ENCODE measurements at places on chromosomes 12 and 14.

DNA sequence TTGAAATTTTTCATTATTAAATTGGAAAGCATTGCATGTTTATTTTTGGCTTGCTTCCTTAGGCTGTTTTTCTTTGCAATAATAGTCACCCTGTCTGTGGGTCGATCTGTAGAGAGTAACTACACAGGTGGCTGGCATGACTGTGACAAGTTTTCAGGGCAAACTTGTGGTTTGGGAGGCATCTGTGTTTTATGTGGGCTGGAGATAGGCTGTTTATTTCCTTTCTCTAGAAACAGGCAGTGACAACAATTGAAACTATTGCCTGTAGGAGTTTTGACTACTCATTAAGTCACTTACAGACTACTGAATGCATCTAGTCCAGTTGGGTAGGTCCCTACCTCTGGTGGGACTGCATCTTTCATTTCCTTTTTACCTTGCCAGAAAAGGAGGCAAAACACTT is 155.6 kb downstream of the DYRK2 start:
- no peak for DNase-seq

DNA sequence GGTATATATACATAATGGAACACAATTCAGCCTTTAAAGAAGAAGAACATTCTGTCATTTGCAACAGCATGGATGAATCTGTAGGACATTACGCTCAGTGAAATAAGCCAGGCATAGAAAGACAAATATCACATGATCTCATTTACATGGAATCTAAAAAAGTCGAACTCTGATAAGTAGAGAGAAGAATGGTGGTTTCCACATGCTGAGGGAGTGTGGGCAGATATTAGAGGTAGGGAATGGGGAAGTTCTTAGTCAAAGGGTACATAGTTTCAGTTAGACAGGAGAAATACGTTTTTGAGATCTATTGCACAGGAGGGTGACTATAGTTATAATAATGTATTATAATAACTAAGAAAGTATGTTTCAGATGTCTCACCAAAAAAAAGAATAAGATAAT is 71.4 kb downstream of the ADAMTS20 start:
- no peak for DNase-seq

DNA sequence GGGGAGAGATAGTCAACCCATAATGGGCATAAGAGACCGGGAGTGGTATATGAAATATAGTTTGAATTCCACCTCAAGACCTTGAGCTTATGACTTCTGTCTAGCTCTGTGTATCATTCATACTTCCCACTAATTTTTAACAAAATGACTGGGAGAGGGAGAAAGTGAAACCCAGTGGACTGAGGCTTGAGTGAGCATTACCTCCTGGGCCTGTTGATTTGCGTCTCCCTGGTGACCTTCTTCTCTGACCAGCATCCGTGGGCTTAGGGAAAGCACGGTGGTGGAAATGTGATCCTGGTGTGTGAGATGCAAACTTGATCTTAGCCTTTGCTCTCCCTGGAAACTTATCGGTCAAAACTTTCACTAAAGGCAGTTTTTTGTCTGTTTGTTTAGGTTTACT is 207.9 kb upstream of the BCL2L14 start:
- peak; percentile 53 for DNase-seq

DNA sequence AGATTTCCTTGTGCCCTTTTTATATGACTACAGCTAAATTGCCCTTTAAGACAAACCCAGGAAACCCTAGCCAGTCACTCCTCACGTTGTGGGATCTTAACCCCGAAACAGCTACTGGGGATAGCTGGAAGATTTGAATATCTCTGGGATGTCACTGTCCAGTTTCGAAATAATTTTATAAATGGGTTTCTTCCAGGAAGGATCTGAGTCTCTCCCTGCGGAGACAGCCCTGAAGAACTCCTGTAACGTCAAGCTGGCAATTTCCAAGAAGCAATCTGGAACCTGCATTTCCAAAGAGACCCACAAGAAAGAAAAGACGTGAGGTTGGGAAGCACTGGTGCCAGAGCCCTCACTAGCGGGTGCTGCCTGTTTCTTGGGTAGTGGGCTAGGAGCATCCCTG is 20.9 kb downstream of the PROX2 start:
- no peak for DNase-seq

GRCh38 chr12:14935031-14935430 is 3.3 kb downstream of the ERP27 start:
- no peak for DNase-seq

DNA sequence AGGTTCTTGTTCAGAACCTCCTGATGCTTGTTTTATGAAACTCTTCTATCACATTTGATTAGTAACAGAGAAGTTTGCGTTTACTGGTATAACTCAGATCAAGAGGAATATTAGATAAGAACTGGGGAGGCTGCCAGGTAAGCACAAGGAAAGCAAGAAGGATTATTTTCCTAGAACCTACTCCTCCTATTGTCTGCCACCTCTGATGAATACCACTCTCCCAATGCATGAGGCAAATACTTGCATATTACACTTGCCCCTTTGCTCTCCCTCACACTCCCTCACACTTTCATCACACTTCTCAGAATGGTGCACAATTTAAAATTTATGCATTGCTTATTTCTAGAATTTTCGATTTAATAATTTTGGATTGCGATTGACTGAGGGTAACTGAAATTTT is 43.6 kb downstream of the LIN7A start:
- no peak for DNase-seq

GRCh38 chr12:128830505-128830893 is 6.7 kb upstream of the SLC15A4 start:
- DNase-seq = peak; percentile 44

DNA sequence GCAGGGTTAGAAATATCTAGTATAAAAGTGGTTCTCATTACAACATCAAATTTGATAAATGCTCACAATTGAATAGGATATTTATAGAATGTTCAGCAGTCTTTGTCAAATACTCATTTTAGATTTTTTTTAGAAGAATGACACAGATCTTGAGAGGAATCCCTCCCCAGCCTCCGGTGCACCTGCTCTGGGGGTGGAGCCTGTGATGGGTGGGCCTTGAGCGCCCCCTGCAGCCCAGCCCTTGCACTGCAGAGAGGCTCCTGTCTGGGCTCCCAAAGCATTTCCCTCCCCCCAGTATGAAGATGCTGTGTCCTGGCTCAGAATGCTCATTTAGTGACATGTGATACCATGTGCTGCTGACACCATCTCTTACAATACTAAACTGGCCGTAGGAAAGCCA is 792.3 kb downstream of the TMEM121 start:
- peak; percentile 7 for DNase-seq

GRCh38 chr14:39812532-39813320 is 380.5 kb upstream of the FBXO33 start:
- no peak for DNase-seq

GRCh38 chr14:24417832-24418491 is 11.5 kb downstream of the CBLN3 start:
- DNase-seq = no peak

DNA sequence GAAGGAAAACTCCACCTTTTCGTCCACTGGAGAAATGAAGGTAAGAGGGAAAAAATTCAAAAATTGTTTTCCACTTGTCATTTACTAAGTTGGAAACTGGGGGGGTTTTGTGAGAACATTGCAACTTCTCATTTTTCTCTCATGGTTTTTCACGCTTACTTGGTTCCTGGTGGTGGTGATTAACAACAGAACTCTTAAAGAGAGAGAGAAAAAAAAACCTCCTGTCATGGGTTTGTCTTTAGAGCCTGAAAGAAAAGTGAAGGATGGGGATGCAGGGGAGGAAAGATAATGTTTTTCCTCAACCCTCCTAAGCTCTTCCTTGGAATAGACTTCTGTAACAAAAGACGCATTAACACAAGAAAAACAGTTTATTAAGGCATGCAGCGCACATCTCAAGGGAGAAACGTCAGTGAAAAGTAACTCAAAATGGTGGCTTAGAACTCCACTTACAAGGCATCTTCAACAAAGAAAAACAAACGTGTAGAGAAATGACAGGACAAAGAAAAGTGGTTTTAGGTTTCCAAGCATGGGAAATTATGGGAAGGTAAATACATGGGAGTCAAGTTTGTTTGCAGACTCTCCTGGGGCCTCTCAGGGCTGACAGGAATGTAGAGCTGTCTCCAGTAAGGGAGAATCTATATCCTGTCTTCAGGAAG is 81.9 kb upstream of the ATF7IP start:
- DNase-seq = no peak

DNA sequence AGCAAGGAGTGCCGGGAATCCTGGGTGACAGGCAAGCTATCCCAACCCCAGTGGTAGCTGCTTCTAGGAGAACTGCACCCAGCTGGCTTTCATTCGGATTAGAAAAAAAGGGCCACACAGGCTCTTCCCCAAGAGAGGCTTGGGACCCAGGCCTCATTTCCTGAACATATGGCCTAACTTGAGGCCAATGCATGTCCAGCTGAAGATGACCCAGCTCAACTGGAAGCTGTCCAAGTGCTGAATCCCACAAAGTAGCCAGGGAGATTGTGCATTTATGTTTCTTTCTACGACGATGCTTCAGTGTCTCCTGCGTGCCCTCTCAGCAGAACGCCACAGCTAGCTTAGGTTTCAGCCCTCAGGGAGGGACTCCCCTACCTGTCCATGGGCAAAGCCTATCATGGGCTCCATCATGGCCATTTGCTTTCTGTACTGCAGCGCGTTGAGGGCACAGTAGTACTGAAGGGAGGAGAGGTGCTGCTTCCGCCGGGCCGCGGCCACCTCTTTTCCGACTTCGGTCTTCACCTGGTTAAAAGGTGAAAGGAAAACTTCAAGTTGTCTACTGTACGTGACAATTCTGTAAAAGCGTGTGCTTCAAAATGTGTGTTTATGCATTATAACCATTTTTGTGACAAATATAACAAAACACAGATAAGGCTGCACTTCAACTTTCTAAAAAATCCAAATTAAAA is 29.1 kb downstream of the APPL2 start:
- no peak for DNase-seq

- no peak for DNase-seq
Measured at GRCh38 chr12:53049571-53050318, at the start of gene TNS2. TNS2 (plus strand) TSS chr12:53050065; CDS start chr12:53050186, 121 bp downstream.

GRCh38 chr14:24876996-24877395 is 173.0 kb downstream of the STXBP6 start:
- DNase-seq = no peak

- no peak for DNase-seq
Measured at GRCh38 chr12:117161460-117162166, 28.7 kb downstream of the FBXO21 start.

DNA sequence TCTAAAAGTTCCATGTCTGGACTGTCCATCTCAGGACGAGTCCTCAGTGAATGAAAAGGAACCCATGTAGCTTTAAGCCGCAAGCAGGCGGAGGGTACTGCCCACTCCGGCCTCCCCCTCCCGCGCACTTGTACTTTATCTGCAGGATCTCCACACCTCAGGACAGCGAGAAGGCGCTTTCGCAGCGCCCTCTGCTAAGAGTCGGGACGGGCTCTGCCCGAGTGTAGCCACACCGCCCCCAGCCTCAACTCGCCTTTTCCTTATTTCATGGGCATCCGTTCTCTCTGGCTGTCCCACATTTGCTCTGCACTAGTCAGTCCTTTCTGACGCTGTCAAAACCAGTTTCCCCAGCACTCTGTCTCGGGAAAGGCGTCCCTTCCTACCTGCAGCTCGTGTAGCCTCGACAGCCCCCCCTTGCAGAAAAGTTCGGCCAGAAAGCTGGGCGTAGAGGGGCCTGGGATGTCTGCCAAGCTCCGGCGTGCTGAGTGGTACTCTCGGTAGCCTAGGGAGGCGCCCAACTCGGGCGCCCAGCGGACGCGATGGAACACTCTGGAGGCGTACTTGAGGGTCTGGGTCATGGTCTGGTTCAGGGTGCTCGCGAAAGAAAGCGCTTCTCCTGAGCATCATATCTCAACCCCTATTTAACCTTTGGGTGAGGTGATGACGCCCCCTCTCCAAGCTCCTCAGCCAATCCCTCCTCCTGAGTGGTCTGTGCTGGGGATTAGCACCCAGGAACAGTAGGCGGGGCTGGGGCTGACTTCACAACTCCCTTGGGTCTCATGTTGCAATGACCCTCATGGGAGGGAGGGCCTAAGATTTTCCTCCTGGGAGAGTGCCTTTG is at the start of gene CYP27B1:
TSS of gene CYP27B1 (minus strand) at position 615 of the 841 bp plus-strand sequence. CDS start at position 578, 37 bp downstream.
- no peak for DNase-seq

DNA sequence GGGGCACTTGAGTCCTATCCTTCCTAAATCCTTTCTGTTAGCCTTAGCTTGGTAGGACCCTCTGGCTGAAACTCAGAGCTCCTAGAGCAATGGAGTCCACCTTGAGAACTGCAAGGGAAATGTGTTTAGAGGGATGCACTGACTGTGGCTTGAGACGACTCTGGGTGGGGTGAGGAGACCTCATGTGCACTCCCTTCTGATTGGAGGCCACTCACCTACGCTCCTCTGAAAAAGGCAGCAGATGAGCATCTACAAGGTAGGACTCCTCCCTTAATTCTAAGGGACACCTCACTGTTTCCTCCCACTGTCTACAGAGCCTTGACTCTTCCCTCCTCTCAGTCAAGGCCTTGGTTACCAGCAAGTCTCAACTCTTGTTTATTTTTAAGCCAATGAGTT is 1.0 kb downstream of the MAP3K12 start:
- no peak for DNase-seq

GRCh38 chr14:44895716-44896115 is 66.0 kb downstream of the KLHL28 start:
- no peak for DNase-seq

DNA sequence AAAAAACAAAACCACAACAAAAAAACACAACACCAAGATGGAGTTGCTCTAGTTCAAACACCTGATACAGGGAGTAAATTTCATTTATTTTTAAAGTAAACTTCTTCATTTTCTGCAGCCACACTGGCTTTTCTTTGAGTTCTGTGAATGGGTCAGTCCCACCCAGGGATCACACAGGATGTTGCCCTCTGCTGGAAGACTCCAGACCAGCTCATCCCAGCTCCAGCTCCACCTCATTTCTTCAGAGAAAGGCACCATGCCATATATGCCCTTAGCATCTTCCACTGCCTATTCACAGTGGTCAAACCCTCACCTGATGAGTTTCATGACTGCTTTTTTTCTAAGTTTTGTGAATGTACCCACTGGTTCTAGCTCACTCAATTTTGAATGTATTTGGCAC is 8.0 kb downstream of the GLIPR1 start:
- DNase-seq = peak; percentile 51

GRCh38 chr14:76328457-76329137 is 47.3 kb upstream of the ESRRB start:
- DNase-seq = no peak

- no peak for DNase-seq
Measured at GRCh38 chr12:93778306-93778705, 101.1 kb downstream of the CRADD start.

- no peak for DNase-seq
Measured at GRCh38 chr12:77645966-77646598, 184.6 kb upstream of the NAV3 start.

GRCh38 chr12:12645485-12645884 is 33.8 kb downstream of the CREBL2 start:
- no peak for DNase-seq

- no peak for DNase-seq
Measured at GRCh38 chr14:89011355-89012281, 187.2 kb downstream of the TTC8 start.

- DNase-seq = no peak
Measured at GRCh38 chr12:130920723-130921381, 32.9 kb upstream of the ADGRD1 start.

DNA sequence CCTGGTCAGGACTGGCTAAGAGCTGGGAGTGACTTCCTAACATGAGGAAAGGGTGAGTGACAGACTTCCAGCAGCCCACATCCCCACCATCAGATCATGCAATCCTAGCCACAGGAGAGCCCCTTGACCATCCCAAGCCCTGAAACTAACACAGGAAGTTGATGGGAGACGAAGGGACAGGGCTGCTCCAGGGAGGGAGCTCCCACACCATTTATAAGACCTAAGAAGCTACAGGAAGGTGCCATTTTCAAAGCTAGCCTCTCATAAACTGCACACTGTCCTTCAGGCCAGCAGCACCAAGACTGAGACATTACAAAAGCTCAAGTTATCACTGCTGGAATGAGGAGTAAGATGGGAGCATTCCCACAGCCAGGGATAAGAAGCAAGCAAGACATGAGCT is 19.4 kb downstream of the SLC25A21 start:
- no peak for DNase-seq
